Activated T-cell treated with anti-CD3 and anti-CD28 coated beads, Interleukin-2, amount 50 U/mL, for 1 hour (primary cell): ENCODE measurements at places on chromosomes 1 and 21.

DNA sequence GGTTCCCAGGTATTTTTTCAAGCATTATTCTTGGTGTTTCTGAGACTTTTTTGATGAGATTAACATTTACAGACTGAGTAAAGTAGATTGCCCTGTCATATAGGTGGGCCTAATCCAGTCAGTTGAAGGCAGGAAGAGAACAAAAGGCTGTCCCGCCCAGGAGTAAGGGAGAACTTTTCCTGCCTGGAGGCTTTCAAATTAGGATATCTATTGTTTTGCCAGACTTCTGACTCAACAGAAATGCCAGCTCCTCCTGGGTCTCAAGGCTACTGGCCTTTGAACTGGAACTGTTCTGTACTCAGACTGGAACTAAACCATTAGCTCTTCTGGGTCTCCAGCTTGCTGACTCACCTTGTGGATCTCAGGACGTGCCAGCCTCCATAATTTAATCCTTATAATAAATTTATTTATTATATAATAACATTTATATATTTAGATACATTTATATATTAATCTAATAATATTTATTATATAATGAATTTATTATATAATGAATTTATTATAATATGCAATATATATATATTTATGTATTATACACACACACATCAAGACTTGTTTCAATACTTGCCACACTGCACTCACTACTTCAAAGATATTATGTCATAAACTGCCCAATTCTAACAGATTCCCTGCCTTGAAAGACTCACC lies 510.8 kb upstream of the B3GALT2 start:
- no peak for DNase-seq

- no peak for DNase-seq
Measured at GRCh38 chr1:11434501-11434900, 44.5 kb upstream of the DISP3 start.

GRCh38 chr1:57124768-57125446 lies 159.1 kb upstream of the C8B start:
- no peak for DNase-seq

- DNase-seq: peak; percentile 70
Measured at GRCh38 chr1:200979574-200980451, 43.7 kb downstream of the KIF21B start.

GRCh38 chr1:210293171-210293607 lies 35.5 kb upstream of the HHAT start:
- DNase-seq: no peak

GRCh38 chr1:109630081-109630897 lies 10.7 kb downstream of the AMPD2 start:
- peak; percentile 57 for DNase-seq
